ENCODE measurements at places on chromosomes 1 and 21. TPM values are rescaled to one million over a fixed set of nuclear protein-coding genes. Genes with fewer than 3 reads are reported as not detected.

KDF1 gene
- total RNA-seq, result not detected

TNFSF4 gene
- 0.05 TPM for total RNA-seq

PDE9A gene
- total RNA-seq, result 1.1 TPM

GPR3 gene
- total RNA-seq, result 1.7 TPM

CCDC185 gene
- total RNA-seq, result not detected

TRNP1 gene
- 171 TPM for total RNA-seq

LRRC3 gene
- 2.4 TPM for total RNA-seq

LRRC7 gene
- not detected for total RNA-seq

OR2L5 gene
- total RNA-seq, result not detected

S100A9 gene
- total RNA-seq, result 1.1 TPM

OR2L13 gene
- total RNA-seq, result not detected

Measured in A549 treated with ZK216348 at 1 μM for 4 hours (cell line).